Daoy (cell line): ENCODE measurements at places on chromosomes 2 and 18. TPM values are rescaled to one million over a fixed set of nuclear protein-coding genes. Genes with fewer than 3 reads are reported as not detected.

- DNase-seq, result no peak
Observed at GRCh38 chr2:30938196-30938595, 130.9 kb upstream of the CAPN13 start.

DNA sequence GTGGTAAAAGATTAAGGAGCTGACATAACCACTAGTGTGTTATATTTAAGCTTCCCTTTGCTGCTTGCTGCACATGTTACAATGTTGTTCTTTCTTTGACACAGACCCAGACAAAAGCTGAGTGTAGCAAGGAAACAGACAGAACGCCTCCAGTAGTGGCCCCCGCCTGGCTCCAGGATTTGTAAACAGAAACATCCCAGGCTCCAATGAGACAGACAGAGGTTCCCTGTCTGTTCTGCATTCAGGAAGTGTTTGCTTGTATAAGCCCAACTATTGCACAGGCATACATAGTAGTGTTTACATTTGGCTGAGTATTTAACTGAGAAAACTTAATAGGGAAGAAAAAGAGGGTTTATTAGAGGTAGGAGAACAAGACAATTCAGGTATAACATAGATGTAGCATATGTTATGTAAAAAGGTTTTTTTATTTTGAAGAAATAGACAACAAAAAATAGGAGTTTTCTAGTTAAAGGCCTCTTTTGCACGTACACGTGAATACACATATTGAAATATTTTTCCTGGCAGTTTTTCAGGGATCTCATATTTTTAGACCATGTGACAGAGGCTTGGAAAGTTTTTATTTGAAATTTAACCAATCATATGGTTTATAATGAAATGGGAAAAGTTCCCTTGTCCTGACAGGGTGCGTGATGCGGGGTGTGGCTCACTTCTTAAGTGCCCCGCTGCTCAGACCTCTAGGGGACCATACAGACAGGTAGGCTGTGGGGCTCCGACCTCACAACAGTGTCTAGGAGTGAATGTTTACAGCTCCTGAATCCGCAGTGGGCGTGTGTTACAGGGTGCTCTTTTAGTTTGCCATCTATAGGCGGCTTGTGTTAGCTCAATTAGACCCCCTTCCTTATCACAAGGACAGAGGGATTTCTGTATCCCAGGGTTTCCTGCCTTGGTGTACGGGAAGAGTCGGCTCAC lies 118.4 kb downstream of the BMPR2 start:
- DNase-seq, result no peak

- no peak for DNase-seq
Observed at GRCh38 chr2:120258196-120258595, 5.5 kb downstream of the RALB start.

- DNase-seq, result no peak
Observed at GRCh38 chr2:69053416-69053965, 40.5 kb downstream of the ANTXR1 start.

- DNase-seq, result no peak
Observed at GRCh38 chr2:7694076-7694985, 777.1 kb downstream of the RNF144A start.

- no peak for DNase-seq
Observed at GRCh38 chr18:2878656-2879330, 32.0 kb downstream of the EMILIN2 start.

GRCh38 chr2:73172963-73173362 lies 29.4 kb upstream of the NOTO start:
- DNase-seq, result peak; percentile 55

DNA sequence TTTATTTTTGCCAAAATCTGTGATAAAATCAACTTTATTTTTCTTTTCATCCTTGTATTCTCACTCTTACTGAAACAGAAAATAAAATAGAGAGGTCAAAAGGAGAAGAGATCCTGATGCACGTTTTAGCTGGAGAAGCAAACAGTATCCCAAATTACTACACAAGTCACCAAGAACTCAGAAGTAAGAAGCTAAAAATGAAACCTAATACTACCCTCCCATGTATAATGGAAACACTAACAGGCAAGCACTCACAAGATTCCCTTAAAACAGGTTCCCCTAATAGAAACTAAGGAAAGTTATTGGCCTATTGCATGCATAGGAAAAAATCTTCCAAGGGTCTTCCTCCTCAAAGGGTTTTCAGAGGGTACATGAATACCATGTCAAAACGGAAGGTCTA lies 927.0 kb downstream of the ERBB4 start:
- DNase-seq, result no peak

- DNase-seq, result no peak
Observed at GRCh38 chr2:131023758-131024157, 69.5 kb downstream of the FAM168B start.

- DNase-seq, result no peak
Observed at GRCh38 chr2:109689973-109690372, 75.8 kb downstream of the SOWAHC start.

DNA sequence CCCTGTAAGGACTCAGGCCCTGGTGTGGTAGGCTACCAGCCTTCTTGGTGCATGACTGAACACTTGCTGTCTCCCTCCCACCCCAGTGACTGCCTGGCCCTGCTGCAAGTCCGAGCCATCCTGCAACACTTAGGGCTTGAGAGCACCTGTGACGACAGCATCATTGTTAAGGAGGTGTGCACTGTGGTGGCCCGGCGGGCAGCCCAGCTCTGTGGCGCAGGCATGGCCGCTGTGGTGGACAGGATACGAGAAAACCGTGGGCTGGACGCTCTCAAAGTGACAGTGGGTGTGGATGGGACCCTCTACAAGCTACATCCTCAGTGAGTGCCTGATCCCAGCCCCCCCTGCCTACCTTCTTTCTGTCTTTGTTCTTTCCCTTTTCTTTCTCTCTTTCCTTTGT lies 55.2 kb downstream of the HK2 start:
- no peak for DNase-seq

REG3A gene
- not detected in 2 replicates for total RNA-seq

DNA sequence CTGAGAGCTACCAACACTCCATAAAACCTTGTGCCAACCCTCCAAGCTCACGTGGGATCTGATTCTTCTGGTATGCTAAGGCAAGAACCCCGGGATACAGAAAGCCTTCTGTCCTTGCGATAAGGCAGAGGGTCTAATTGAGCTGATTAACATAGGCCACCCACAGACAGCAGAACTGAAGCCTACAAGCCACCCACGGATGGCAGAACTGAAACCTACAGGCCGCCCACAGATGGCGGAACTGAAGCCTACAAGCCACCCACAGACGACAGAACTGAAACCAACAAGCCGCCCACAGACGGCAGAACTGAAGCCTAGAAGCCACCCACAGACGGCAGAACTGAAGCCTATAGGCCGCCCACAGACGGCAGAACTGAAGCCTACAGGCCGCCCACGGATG lies 216.3 kb downstream of the SNTG2 start:
- no peak for DNase-seq

DNA sequence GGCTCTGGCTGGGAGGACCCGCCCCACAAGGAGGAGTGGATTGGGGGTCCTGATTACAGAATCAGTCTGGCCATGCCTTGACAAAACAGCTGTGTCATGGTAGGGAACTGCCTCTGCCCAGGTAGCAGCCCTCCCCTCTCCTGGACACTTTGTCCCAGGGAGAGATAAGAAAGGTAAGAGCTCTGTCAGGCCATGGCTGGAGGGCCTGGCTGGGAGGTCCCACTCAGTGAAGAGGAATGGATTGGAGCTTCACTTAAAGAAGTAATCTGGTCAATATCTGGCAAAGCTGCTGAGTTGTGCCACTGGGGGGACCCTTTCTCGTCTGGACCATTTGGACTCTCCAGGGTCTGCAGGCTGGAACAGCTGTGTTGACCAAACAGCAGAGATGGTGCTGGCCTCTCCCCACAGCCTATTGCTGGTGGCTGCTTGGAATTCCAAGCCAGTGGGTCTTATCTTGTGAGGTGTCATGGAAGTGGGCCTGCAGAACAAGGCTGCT lies 75.4 kb downstream of the EPC2 start:
- no peak for DNase-seq

KLHL30 gene
- total RNA-seq, result 0.17 TPM in 1 of 2 replicates, not detected in the other

COPS8 gene
- total RNA-seq, result 160 and 186 TPM in 2 replicates

GDF7 gene
- 0.06 and 0.11 TPM in 2 replicates for total RNA-seq

RNF152 gene
- total RNA-seq, result 1.3 and 4.2 TPM in 2 replicates

HAAO gene
- total RNA-seq, result not detected in 2 replicates

- no peak for DNase-seq
Observed at GRCh38 chr2:174824068-174824467, 59.8 kb upstream of the CHRNA1 start.

DNA sequence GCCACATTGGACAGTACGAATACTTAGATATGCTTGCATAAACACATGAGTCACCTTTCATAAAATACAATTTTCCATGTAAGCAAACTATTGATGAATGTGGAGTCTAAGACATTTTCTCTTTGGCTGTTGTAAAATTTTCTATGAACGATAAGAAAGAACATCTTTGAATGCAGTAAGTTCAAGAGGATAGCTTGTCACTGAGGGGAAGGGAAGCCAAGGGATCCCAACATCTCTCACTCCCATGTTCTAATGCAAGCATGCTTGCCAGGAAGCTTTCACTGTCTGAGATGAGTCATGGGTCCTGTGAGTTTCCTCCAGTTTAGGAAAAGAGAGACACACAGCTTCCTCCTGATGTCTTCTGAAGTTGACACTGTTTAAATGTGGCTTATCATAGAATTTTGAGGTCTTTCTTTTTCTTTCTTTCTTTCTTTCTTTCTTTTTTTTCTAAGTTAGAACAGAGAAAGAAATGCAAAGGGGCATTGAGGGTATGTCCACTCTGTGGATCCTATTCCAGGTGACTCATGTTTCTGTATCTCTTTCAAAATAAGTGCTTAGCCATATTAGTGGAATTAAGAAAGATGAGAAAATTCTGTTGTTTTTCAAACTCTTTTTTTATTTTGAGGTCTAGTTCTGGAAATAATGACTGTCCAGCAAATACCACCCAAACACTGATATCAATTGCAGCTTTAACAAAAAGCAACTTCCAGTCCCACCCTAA lies 146.6 kb downstream of the RDH14 start:
- peak; percentile 74 for DNase-seq

DNA sequence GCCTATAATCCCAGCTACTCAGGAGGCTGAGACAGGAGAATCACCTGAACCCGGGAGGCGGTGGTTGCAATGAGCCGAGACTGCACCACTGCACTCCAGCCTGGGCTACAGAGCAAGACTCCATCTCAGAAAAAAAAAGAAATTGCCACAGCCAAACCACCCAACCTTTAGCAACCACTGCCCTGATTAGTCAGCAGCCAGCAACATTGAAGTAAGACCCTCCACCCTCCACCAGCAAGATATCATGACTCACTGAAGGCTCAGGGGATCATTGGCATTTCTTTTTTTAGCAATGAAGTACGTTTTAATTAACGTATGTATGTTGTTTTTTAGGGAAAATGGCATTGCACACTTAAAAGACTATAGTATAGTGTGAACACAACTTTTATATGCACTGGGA lies 349.1 kb upstream of the ACVR2A start:
- no peak for DNase-seq

TMEM200C gene
- total RNA-seq, result 1.3 and 2.5 TPM in 2 replicates

- no peak for DNase-seq
Observed at GRCh38 chr2:32678825-32679224, 51.0 kb downstream of the TTC27 start.

DNA sequence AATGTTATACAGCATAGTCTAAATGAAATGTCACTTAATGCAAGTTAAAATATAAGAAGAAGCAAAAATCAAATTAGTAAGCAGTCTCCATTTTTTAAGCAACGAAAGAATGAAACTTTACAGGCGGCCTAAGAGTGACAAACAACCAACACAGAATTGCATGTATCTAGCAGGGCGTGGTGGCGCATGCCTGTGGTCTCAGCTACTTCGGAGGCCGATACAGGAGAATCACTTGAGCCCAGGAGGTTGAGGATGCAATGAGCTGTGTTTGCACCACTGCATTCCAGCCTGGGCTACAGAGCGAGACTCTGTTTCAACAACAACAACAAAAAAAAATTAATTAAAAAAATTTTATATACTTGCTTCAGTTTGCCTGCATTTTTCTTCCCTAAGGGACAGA lies 16.6 kb downstream of the RBMS1 start:
- no peak for DNase-seq

DNA sequence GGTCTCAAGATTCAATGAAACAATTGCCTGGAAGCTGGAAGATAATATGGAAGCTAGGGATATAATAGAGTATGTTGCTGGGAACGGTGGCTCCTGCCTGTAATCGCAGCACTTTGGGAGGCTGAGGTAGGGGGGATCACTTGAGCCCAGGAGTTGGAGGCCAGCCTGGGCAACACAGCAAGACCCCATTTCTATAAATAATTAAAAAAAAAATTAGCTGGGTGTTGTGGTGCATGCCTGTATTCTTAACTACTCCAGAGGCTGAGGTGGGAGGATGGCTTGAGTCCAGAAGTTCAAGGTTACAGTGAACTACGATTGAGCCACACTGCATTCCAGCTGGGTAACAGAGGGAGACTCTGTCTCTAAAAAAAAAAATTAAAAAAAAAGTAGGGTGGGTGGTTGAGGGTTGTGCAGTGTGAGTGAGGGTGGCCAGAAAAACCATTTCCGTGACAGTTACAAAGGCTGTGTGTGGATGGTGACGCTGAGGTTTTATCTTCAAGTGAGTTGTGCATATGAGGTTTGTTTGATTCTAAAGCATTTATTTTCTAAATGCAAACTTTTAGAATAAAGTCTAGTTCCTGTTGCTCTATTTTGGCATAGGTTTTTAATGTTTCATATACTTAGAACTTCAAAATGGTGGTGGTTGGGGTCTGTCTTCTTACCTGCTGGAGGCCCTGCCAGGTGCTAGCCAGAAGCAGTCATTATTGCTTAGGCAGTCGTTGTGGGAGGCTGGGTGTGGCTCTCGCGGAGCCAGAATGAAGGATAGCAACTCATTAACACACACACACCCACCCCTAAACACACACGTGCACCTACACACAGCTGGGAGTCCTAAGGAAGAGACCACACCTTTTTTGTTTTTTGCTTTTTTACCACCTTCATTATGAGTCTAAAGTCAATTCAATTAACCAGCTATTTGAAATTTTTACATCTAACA lies 4.7 kb upstream of the IL1R2 start:
- DNase-seq, result no peak

KLHL41 gene
- total RNA-seq, result 0.15 and 0.51 TPM in 2 replicates

ITGB1BP1 gene
- total RNA-seq, result 34.5 and 44.4 TPM in 2 replicates

DNA sequence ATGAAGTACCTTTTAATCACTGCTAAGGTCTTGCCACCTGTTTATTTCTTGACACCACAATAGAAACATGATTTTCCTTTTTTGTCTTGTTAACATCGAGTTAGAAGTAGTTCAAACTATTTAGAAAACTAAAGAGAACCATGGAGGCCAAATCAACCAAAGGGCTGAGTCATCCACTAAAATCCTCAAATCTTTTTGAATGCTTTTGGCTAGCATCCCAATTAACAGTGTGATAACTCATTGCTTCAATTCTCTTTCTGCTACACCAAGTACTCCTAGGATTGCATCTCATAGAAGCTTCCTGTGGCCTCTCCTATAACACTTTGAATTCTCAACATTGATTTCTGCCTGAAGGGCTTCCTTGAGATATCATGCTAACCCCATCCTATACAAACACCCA lies 159.9 kb upstream of the MMADHC start:
- no peak for DNase-seq
